Stimulated activated CD4-positive, alpha-beta T cell treated with anti-CD3 and anti-CD28 coated beads, Interleukin-4, amount 100 ng/mL, for 4 hours (primary cell): ENCODE measurements at places on chromosomes 11 and 22.

GRCh38 chr11:298406-299065 is 790 bp downstream of the IFITM5 start:
- DNase-seq, result peak; percentile 15

DNA sequence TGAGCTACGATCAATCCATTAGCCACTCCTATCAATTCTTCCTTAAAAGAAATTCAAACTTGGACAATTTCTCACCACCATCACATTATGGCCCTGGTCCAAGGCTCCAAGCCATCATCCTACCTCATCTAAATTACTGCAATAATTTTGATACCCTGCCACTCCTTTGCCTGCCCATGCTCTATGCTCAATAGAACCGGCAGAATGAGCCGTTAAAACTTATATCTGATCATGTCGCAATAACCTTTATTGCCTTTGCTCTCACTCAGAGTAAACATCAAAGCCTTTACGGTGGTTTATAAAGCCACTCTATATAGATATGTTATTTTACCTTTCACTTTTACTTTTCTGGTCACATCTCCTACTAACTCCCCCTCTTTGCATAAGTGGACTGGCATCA is 2392.1 kb upstream of the RAG2 start:
- no peak for DNase-seq

DNA sequence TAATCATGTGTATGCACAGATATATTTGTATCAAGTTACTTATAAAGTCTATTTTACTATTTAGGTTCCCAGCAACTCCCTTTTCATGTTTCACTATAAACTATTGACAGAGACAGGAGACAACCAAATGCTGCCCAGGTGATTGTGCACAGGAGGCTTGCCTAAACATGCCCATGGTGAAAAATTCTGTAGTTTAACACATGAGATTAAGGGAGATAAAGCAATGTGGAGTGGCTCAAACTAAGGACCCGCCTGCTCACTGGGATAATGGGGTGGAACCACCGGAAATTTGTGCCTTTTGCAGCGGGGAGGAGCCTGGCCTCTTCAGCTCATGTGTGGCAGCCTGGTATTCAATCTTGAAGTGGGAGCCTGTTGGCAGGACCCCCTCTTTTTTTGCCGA is 459.5 kb upstream of the CNTN5 start:
- no peak for DNase-seq

GRCh38 chr11:18936002-18936673 is 3.1 kb downstream of the MRGPRX1 start:
- DNase-seq, result no peak

DNA sequence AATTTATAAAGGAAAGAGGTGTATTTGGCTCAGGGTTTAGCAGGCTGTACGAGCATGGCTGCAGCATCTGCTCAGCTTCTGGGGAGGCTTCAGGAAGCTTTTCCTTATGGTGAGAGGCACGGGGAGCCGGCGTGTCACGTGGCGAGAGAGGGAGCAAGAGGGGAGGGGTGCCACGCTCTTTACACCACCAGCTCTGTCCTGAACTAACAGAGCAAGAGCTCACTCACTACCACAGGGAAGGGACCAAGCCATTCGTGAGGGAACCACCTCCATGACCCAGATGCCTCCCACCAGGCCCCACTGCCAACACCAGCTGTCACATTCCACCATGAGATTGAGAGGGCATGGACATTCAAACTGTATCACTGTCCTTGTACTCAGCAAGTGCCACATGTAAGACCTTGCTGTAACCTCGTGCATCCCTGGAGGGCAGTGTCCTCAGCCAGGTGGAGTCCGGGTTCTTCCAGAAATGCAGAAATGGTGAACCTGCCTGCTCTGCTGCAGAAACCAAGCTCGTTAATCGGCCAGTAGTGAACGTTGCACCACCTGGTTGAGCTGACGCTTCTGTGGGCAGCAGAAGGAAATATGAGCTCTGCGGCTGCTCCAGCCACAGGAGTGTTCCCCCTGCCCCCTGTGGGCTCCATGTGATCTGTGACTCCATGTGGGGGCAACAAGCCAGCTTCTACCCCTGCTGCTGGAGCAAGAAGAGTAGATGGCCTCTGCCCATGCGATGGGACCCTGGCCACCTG is 368.6 kb downstream of the TBC1D22A start:
- DNase-seq, result no peak
